ENCODE measurements at places on chromosomes 6 and 20. TPM values are rescaled to one million over a fixed set of nuclear protein-coding genes. Genes with fewer than 3 reads are reported as not detected.

GRCh38 chr6:38997128-38997761 lies 51.3 kb upstream of the GLP1R start:
- H3K36me3 ChIP-seq = no peaks in the 10 kb centered on the region
- DNase-seq = peak; percentile 79
- H3K4me3 ChIP-seq = no peak overlapping the region
- peaks cover 4% of the 10 kb centered on the region for H3K4me1 ChIP-seq

Gene TAAR6
- not detected for total RNA-seq

Gene CTSZ
- 150 TPM for total RNA-seq

GRCh38 chr6:95387845-95388244 lies 189.5 kb upstream of the MANEA start:
- no peak overlapping the region for H3K4me3 ChIP-seq
- H3K27me3 ChIP-seq = no peaks in the 10 kb centered on the region
- no peaks in the 10 kb centered on the region for H3K4me1 ChIP-seq
- H3K27ac ChIP-seq = no peak overlapping the region
- no peak for DNase-seq
- no peaks in the 10 kb centered on the region for H3K36me3 ChIP-seq

Gene LY6G6F
- total RNA-seq = not detected

GRCh38 chr6:46565531-46565930 lies 74.3 kb upstream of the RCAN2 start:
- no peaks in the 10 kb centered on the region for H3K27me3 ChIP-seq
- no peak overlapping the region for H3K27ac ChIP-seq
- H3K36me3 ChIP-seq = no peaks in the 10 kb centered on the region
- DNase-seq = no peak

DNA sequence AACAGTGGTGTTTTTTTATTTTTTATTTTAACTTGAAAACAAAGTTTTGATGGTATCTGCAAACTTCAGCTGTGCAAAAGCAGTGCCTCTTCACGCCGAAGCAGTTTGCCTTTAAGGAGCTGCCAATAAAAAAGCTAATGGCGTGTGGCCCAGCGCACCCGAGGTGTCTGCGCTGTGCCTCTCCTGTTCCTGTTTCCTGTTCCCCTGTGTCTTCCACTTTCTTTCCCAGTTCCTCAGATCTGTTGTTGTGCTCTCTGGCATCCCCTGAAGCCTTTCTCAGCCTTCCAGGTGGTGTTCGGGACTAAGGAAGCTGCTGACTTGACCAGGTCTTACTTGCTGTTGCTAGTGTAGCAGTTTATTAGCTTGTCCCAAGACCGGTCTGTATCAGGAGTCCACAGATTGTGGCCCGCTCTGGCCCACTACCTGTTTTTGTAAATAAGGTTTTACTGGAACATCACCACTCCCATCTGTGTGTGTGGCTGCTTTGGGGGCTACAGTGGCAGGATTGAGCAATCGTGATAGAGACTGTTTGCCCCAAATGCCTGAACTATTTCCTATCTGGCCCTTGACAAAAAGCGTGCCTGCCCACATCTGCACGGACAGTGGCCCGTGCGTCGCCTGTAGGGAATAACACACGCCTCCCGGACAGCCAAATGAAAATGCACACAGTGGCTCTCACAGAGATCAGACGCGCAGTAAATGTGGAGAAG lies 178.3 kb downstream of the TMEM242 start:
- peaks cover 35% of the 10 kb centered on the region for H3K36me3 ChIP-seq
- peak; percentile 26 for DNase-seq
- H3K27ac ChIP-seq = peak overlapping the region; percentile 98
- H3K4me3 ChIP-seq = no peak overlapping the region
